ENCODE measurements at places on chromosomes 7 and 10.
A peak's percentile ranks its signal among the peaks of the same experiment; 100 is the strongest.

GRCh38 chr7:47253650-47254080 lies 328.2 kb downstream of the TNS3 start:
- DNase-seq: peak; percentile 67

GRCh38 chr7:19620470-19620869 lies 88.4 kb downstream of the POLR1F start:
- no peak for DNase-seq

GRCh38 chr10:36473122-36473521 lies 652.3 kb upstream of the ANKRD30A start:
- no peak for DNase-seq

GRCh38 chr7:140446467-140446866 lies 32.8 kb downstream of the MKRN1 start:
- no peak for DNase-seq

DNA sequence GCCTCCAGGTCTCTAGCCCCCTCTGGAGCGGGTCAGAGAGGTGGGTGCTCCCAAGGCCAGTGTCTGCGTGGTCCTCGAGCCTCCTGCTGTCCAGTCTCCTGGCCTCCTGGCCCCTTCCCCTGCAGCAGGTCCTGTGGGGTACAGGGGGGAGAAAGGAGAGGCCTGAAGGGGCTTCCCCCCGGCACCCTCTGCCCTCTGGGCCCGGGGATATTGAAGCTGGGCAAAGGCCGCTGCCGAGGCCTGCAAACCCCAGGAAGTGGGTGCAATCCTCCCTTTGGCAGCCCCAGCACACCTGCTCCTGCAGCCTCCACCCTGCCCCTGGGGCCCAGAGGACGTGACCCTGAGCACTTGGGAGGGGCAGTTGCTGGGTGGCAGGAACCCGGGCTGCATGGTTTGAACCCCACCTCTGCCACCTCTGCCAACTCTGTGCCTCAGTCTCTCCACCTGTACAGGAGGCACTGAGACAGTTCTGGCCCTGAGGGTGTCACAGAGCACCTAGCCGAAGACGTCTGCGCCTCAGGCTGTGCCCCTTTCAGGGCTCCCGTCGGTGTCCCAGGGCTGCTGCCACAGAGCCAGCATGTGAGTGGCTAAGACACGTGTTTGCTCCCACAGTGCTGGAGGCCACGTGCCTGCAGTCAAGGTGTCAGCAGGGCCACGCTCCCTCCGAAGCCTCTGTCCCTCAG lies 59.1 kb upstream of the INPP5A start:
- no peak for DNase-seq

- DNase-seq: no peak
Measured at GRCh38 chr10:118827466-118828155, 72.8 kb upstream of the CACUL1 start.

GRCh38 chr7:123580406-123581161 lies 21.0 kb upstream of the ASB15 start:
- peak; percentile 42 for DNase-seq

- no peak for DNase-seq
Measured at GRCh38 chr7:7266257-7266881, 84.0 kb downstream of the C1GALT1 start.

DNA sequence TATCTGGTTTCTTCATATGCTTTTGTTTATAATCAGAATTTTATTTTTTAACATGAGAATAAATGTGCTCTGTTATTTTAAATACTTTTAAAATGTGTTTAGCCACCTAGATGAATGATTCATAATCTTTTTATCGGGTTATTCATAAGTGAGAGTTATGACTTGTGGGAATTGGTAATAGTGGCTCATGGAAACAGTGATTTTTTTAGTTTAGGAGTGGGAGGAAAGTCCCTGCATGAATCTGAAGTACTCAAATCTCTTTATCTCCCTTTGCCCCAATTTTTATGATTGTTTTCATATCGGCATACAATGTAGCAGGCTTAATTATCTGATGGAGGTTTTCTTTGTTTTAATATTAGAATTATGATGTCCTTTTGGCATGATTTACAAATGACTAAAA lies 42.9 kb downstream of the TAX1BP1 start:
- no peak for DNase-seq

GRCh38 chr10:76902949-76903348 lies 734.7 kb downstream of the KCNMA1 start:
- no peak for DNase-seq

DNA sequence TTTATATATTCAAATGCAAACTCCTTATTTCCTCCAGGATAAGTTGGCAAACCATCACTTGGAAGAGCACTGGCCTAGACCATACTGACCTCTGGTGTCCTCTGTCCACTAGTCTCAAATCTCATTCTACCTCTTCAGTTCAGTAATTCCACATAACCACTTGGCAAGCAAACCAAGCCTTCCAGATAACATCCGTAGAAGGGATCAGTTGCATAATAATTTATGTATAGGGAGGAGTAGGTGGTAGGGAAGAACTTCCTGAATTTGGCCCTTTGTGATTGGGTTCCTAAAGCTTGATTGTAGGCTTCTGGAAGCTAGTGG lies 55.0 kb downstream of the WAC start:
- peak; percentile 84 for DNase-seq

DNA sequence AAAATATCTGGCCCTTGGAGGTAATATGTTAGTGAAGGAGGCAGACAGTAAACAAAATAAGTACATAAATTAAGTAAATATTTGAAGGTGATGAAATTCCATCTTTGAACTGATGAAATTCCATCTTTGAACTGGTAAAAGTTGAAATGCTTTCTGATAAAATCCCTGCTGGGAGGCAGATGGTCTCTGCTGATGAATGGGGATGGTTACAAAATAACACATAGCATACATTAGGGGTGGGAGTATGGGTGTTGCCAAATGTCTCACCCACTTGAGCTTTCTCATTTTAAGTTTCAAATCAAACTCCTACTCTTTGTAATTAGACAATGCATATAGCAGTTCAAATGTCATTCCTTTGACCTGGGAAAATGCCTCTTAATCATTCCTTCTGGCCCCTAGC lies 77.5 kb upstream of the SORCS3 start:
- DNase-seq: no peak

- no peak for DNase-seq
Measured at GRCh38 chr10:130244031-130244927, 108.1 kb downstream of the GLRX3 start.

DNA sequence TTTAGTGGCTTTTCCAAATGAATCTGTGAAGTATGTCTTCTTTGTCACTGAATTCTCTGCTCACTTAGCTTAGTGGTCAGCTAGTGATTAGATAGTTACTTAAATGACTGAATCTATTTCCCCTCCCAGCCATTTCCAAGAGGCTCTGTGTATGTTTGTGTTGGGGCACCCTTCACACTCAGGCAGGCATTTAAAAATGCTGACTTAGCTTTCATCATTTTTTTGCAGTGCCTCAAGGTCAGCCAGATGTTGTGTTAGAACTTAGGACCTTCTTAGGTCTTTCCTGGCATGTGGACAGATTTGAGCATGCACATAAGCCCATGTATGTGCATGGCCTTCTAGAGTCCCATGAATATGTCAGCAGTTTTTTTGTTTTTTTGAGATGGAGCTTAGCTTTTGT lies 25.4 kb upstream of the HHEX start:
- no peak for DNase-seq

DNA sequence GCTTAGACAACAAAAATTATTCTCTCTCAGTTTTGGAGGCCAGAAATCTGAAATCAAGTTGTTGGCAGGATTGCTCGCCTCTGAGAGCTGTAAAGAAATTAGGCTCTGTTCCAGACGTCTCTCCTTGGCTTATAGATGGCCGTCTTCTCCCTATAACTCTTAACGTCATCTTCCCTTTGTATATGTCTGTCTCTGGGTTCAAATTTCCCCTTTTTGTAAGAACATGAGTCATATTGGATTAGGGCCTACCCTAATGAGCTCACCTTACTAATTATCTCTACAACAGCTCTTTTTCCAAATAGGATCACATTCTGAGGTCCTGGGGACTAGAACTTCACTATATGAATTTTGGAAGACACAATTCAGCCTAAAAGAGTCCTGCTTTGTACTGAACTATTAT lies 22.4 kb downstream of the GALNTL5 start:
- no peak for DNase-seq

- no peak for DNase-seq
Measured at GRCh38 chr7:7554649-7555575, 11.8 kb upstream of the MIOS start.

- DNase-seq: peak; percentile 84
Measured at GRCh38 chr10:75959209-75959608, 527.8 kb downstream of the LRMDA start.

- DNase-seq: no peak
Measured at GRCh38 chr10:101018118-101018599, 12.8 kb downstream of the PDZD7 start.

- no peak for DNase-seq
Measured at GRCh38 chr10:12431151-12432101, 82.1 kb downstream of the CAMK1D start.

DNA sequence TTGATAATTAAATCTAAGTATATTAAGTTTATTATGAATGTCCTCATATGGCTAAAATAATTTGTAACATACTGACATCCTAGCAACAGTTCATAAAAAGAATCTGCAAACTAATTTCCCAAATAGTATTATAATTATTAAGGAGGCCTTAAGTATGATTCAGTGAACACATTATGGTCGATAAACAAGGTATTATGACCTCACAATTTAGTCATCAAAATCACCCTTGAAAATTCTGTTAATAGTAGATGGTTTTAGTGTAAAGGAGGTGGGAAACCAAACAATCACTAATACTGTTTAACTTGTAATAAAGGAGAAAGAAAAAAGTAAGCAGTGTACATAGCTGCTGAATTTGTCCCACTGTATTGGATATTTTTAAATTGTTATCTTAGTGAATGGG lies 2.1 kb downstream of the ETV1 start:
- peak; percentile 48 for DNase-seq

DNA sequence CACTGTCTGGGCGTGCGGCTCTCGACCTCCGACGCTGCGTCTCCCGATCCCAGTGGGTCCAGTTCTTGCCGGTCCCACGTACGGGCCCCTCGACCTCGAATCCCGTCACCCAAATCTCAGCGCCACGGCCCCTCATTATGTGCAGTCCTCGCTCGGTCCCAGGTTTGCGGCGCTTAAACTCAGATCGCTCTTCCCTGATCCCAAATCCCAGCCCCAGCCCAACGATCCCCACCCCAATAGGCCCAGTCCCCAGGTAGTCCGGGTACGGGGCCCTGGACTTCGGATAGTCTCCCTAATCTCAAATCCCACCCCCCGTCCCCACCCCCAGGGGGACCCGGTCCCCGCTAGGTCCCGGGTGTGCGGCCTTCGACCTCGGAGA lies 666 bp downstream of the HNRNPF start:
- DNase-seq: no peak

DNA sequence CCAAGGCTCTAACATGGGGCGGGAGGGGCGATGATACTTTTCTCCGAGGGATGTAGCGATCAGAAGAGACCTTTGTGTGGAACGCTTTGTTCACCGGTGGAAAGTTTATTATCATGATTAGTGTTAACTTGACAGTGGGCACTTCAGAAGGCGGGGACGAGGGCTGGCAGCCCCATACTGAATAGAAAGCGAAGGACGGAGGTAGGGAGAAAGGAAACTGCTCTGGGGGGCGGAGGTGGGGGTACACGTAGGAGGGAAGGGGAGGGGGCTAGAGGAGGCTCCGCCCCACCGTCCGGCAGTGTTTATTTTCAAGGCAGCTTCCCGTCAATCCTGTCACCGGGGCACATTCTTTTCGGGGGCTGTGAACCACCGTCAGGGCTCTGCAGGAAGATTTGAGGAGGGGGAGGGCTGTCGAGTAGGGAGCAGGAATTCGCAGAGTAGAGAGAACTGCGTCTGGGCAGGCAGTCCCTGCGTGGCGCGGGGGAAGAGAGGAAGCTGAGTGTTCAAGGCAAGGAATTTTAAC lies 9.4 kb upstream of the NKX2-3 start:
- no peak for DNase-seq

GRCh38 chr7:111682588-111683340 lies 120.5 kb upstream of the IMMP2L start:
- peak; percentile 33 for DNase-seq

GRCh38 chr7:129501760-129502707 lies at the start of gene SMKR1:
TSS of gene SMKR1 (plus strand) at chr7:129502531. CDS start at chr7:129502825, 294 bp downstream.
- DNase-seq: peak; percentile 51

- no peak for DNase-seq
Measured at GRCh38 chr10:126638542-126638941, 32.0 kb downstream of the C10orf90 start.

- DNase-seq: no peak
Measured at GRCh38 chr7:94477878-94478277, 31.7 kb upstream of the CASD1 start.

DNA sequence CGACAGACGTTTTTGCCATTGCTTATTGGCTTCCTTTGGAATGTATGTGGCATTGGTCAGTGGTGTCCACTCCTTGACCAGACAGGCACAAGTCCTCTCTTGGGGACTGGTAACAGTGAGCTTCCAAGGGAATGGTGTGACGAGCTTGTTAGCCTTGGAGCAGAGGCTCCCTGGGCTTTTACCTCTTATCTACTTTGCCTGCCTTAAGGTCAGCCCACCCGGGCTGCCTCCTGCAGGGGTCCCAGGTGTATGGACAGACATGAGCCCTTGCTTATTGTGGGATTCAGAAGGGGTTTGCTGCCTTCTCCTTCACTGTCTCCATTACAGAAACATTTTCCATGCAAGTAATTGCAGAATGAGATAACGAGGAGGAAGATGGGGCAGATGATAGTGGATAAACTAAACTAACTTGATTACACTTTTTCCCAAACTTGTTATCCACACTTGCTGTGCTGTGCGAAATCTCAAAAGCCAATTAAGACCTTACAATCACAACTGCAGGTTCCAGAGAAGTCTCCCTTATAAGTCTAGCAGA lies 29.7 kb downstream of the PLPP4 start:
- DNase-seq: no peak

- DNase-seq: no peak
Measured at GRCh38 chr7:135653340-135654080, 8.8 kb upstream of the STMP1 start.

- DNase-seq: no peak
Measured at GRCh38 chr7:100892364-100893317, 3.0 kb downstream of the ACHE start.

DNA sequence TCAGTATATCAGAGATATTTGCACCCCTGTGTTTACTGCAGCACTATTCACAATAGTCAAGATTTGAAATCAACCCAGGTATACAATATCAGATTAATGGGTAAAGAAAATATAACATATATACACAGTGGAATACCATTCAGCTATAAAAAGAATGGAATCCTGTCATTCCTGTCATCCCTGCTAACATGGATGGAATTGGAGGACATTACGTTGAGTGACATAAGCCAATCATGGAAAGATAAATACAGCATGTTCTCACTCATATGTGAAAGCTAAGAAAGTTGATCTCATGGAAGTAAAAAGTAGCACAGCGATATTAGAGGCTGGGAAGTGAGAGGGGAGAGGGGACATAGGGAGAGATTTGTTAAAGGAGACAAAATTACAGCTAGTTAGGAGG lies 171.0 kb downstream of the ARL5B start:
- DNase-seq: no peak

GRCh38 chr7:134891262-134891695 lies 95.0 kb upstream of the AGBL3 start:
- peak; percentile 99 for DNase-seq

DNA sequence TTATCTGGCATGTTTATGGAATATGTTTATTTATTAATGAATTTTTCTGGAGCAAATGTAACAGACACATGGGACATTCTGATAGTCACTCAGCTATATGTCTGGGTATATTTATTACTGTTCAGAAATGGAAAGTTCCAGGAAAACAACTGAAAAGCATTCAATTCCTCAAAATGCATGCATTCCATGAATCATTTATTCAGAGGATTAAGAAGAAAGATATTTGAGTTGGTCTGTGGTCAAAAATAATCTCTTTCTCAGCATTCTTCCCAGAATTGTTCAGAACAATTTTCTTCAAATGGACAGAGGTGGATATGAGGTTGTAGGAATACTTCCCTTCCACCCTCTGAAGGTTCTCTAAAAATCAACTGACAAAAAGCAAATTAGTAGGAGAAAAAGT lies 97.6 kb upstream of the ITGB1 start:
- peak; percentile 85 for DNase-seq
